ENCODE measurements at places on chromosomes 1 and 21. TPM values are rescaled to one million over a fixed set of nuclear protein-coding genes. Genes with fewer than 3 reads are reported as not detected.

GRIK3 gene
- total RNA-seq, result not detected

TMEM269 gene
- under 0.01 TPM for total RNA-seq

AMIGO1 gene
- 2.5 TPM for total RNA-seq

KCNQ4 gene
- total RNA-seq, result not detected

RPF1 gene
- total RNA-seq, result 35.4 TPM

DNA sequence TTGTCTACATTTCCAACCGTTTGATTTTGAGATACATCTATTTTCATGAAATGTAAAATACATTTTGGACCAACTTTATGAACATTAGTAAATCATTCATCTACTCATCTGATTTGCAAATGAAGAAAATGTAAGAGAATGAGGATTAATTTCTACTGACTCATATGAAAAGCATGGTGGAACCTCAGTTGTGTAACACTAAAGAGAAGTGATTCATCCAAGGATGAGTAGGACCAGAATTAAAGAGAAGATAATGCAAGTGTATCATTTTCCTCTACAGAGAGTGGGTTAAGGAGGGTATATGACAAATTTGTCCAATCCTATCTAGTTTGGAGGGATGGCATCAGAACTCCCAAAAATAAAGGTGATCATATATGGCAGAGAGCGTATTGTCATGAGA lies 1967.6 kb downstream of the MRPL39 start:
- DNase-seq, result no peak

GRCh38 chr1:212124690-212125582 lies 89.4 kb downstream of the DTL start:
- DNase-seq, result peak; percentile 69

GRCh38 chr1:194184974-194185373 lies 998.6 kb upstream of the B3GALT2 start:
- no peak for DNase-seq

DNA sequence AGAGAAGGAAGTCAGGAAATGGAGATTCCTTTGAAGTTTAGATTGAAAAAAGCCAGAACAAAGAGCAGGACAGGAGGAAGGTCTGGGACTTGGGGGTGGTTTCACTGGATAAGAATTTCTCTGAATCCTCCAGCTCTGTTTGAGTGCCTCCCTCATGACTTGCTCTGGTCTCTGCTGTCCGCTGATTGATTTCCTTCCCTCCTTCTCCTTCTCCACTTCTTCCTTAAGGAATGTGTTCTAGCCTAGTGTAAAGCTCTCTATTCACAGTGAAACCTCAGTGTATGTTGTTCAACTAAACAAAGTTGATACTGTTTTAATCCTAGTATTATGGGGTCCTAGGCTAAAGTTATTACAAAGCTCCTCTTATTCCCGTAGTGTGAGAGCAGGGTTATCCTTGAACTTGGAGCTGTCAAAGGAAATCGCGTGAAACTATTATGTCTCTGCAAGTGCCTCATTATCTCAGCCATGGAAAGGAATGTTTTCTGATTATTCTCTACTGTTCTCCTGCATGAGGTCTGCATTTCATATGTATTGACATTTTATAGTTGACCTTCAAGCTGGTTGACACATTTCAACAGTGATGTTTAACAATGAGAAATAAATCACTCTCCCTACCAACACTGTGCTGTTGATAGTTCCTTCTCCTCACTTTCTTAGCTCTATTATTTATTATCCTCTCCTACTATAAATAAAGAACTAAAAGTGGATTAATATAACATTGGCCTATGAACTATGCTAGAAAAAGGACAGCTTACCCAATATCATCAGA lies 82.7 kb upstream of the KCTD3 start:
- DNase-seq, result no peak

DNA sequence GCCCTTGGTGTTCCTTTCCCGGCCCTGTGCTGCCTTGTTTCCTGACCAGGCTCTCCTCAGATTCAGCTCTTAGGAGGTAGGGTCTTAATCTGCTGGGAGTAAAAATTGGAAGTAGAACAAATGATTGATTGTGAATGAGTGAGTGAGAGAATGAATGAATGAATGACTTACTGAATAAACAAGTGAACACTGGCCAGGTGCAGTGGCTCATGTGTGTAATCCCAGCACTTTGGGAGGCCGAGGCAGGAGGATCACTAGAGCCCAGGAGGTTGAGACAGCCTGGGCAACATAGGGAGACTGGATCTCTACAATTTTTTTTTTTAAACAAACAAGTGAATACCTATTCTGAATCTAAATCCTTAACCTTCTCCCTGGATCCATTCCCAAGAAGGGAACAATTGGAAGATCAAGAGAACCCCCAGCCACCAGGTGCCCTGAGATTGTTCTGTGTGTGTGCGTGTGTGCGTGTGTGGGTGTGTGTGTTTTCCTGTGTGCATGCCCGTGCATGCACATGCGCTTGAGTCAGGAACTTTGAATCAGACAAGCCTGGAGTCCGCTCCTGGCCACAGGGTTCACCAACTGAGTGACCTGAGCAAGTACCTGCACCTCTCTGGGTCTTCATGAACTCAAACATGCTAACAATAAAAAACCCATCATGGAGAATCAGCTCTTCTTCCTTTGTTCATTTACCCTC lies 24.3 kb upstream of the CITED4 start:
- DNase-seq, result no peak

- DNase-seq, result peak; percentile 79
These were observed 25.9 kb downstream of the RUNX3 start for GRCh38 chr1:24903955-24904730.

- peak; percentile 63 for DNase-seq
These were observed 30.6 kb upstream of the NEK7 start for GRCh38 chr1:198125995-198126735.

- DNase-seq, result peak; percentile 83
These were observed 9.5 kb upstream of the TMEM39B start for GRCh38 chr1:32063261-32063681.

- no peak for DNase-seq
These were observed 9.7 kb downstream of the BACH1 start for GRCh38 chr21:29308456-29308783.

GRCh38 chr1:65880611-65881010 lies 87.9 kb downstream of the PDE4B start:
- DNase-seq, result peak; percentile 26

DNA sequence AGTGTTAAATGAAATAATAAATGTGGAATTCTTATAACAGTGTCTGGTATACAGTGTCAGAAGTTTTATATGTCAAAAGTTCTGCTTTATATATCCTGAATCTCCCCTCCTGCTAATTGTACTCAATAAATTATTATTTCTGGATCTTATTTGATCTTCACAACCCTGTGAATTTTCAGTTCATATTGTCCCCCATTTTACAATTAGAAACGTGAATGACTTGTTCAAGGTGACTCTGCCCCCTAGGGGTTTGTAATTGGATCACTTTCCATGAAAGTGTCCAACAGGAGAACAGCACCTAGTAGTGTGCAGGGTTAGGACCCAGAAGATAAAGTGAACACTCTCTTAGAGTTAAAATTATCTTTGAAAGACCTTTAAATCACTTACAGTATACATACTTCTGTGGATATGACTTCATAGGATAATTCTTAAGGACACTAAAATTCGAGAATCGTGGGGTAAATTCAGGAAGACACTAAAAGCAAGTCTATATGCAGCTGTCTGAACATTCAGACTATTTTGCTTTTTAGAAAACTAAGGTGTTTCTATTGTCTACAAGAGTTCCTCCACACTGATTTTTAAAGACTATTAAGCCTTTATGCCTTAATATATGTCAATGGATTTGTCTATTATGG lies 4.5 kb upstream of the DDR2 start:
- no peak for DNase-seq

DNA sequence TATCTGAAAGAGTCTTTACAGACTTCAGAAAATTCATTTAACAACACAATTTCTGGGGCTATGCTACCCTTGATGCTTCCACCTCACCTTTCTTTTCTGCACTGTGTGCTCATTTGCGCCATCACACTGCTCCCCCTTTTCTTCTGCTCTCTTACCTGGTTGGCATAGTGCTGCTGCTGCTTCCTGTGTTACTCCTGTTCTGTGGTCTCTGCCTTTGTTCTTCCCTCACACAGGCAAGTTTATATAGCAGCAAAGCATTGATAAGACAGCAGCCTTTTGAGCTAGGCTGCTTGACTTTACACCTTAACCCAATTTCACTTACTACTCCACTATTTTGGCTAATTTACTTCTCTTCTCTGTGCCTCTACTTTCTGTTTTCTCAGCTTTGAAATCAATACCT lies 18.3 kb downstream of the SGIP1 start:
- DNase-seq, result no peak

DNA sequence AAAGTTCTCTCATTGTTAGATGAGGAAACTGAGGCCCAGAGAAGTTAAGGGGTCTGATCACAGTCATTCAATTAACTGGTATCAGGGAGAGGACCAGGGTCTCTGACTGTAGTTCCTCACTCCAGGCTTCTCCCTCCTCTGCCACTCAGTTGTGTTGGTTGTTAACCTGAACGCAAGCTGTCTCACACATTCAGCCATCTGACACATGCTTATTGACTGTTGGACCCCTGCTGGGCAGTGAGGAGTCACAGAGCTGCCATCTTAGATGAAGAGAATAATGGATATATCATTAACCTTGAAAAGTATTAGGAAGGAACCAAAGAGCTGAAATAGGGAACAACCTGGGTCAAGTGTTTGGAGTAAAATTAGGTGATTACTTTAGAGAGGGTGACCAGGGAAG lies 194.8 kb downstream of the ZZZ3 start:
- no peak for DNase-seq

DNA sequence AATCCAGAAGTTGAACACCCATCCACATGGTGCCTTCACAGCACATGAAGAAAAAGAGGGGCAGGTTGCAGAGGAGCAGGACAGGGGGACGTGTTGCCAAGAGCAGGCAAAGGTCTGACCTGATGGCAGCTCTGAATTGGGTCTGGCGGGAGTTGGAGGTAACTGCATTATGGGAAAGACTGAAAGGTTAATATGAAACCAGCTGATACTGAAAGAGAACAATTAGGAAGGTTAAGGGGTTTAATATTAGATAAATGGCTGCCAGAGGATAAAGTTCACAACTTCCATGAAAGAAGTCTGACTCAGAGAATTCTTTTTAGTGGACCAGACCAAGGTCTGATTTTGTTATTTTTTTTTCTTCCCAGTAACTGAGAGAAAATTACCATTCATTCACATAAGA lies 76.1 kb downstream of the CD58 start:
- no peak for DNase-seq

GRCh38 chr1:88873737-88874349 lies 17.5 kb downstream of the GTF2B start:
- no peak for DNase-seq

All from osteoblast (primary cell).